ENCODE measurements at places on chromosomes 13 and 19.

- no peak for DNase-seq
Observed at GRCh38 chr13:75359266-75359665, 122.7 kb downstream of the TBC1D4 start.

- no peak for DNase-seq
Observed at GRCh38 chr13:58884353-58885209, 1253.0 kb downstream of the PCDH17 start.

DNA sequence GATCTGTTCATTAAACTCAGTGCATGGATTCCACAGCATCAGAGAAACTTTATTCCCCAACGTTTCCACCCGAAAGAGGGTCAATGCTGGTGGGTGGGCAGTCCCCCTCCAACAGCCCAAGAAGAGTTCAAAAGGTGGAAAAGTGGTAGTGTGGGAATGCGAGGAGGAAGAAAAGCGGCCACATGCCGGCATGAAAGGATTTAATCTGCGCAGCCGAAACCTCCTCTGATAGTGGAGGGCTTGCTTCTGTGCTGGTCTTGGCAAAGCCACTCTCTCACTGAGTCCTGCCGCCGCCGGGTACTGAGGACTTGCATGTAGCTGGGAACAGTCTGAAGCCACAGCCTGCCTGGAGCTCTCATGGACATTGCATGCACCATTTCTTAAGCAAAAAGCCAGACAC lies 136.2 kb upstream of the ZNF536 start:
- DNase-seq = no peak

GRCh38 chr19:3544742-3545668 lies 6.0 kb downstream of the TEKTIP1 start:
- peak; percentile 33 for DNase-seq

DNA sequence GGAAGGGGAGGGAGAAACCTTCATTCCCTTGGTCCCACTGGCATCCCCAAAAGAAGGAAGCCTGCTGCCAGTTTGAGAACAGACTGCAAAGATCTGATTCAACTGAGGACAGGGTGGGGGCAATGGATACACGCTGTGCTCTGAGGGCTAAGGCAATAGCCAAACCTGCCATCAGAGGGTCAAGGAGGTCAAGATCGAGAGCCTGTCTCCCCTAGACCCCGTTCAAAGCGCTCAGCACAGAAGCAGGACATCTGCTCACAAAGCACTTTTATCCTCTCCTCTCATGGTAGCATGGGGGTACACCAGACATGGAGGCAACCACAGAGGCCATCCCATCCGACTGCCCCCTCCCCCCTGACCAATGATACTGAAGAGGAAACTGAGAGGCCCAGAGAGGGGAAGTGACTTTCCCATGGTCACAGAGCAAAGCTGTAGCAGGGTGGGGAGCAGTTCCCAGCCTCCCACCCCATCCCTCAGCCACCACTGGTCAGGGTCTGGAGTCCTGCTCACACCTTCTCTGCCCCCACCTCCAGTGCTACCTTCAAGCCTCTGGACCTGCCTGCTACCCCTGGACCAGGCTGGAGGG lies 11.1 kb downstream of the POU2F2 start:
- DNase-seq = peak; percentile 25

- DNase-seq = no peak
Observed at GRCh38 chr19:11921852-11922495, 2.9 kb upstream of the ZNF700 start.

- DNase-seq = no peak
Observed at GRCh38 chr13:61204025-61204424, 211.6 kb downstream of the PCDH20 start.

GRCh38 chr19:703651-704446 lies 4.9 kb upstream of the PALM start:
- DNase-seq = peak; percentile 97

DNA sequence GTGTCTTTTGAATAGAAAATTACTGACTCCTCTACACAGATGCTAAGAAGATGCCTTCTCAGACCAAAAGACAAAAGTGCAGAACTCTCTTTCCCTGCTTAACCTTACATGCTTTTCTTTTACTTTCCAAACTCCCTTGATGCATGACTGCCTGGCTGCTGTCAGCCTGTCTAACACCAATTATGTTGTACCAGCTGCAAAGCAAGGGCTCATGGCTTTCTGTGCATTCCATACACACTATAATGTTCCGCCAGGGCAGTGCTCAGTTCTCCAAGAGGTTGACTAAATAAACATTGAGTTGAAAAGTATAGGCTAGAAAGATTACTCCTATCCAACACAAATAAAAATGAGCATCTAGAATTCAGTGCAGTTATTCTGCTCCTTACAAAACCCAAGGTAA lies 330.4 kb upstream of the NBEA start:
- no peak for DNase-seq

DNA sequence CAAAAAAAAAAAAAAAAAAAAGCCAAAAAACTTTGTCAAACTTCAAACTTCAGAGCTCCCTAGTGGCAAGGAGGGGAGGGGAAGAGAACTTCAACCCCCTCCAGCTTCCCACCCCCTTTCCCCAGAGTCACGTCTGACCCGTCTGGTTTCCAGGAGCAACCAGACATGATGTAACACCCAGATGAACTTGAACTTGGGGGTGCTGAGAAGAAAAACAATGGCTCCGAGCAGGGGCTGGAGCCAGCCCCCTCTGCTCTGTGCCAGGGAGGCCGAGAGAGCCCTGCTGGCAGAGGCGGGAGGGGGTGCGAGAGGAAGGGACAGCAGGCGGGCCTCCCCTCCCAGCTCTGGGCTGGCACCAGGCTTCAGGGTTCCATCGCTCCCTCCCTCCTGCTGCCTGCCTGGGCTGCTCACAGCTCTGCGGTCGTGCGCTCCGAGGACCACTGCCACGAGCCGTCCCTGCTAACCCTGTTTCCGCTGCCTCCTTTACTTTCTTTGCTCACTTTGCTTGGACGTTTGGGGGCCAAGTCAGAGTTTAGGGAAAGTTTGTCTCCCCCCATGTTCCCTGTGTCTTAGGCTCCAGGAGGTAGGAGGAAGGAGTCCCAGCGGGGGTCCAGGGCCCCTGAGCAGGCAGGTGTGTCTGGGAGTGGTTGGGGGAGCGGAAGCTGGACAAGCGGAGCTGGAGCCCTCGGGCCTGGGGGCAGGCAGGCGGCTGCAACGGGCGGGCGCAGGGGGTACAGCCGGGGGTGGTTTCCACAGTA lies 11.1 kb downstream of the LYL1 start:
- DNase-seq = no peak

DNA sequence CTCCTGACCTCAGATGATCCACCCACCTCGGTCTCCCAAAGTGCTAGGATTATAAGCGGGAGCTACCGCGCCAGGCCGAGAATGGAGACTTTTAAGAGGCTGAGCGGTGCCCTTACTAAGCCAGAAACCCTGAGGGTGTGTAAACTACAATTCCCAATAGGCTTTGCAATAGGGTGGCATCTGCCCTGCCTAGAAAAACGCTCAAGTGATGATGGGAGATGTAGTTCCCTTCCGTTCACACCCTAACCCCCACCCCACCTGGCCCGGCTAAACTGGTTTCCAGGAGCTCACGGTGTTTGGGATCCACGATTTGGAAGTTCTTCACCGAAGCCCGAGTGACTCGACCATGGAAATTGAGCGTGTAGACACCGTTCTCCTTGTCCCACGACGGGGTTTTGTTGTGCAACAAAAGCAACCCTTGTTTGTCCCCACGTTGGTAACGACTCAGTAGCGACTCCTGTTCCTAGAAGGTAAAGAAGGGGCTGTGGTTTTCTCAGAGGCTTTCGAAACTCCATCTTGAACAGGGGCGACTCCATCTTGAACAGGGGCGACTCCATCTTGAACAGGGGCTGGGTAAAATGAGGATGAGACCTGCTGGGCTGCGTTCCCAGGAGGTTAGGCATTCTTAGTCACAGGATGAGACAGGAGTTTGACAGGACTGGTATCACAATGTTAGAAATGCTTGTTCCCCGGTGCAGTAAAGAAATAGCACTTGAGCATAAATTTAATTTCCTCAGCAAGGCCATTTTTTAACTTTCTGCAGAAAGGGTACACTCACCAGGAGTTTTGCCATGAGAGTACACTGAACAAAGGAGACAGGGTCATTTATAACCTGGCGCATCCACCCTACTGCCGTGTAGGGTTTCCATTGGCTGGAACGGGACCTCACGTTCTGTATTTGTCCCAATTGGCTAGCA lies 9.8 kb downstream of the PPP1R15A start:
- no peak for DNase-seq

DNA sequence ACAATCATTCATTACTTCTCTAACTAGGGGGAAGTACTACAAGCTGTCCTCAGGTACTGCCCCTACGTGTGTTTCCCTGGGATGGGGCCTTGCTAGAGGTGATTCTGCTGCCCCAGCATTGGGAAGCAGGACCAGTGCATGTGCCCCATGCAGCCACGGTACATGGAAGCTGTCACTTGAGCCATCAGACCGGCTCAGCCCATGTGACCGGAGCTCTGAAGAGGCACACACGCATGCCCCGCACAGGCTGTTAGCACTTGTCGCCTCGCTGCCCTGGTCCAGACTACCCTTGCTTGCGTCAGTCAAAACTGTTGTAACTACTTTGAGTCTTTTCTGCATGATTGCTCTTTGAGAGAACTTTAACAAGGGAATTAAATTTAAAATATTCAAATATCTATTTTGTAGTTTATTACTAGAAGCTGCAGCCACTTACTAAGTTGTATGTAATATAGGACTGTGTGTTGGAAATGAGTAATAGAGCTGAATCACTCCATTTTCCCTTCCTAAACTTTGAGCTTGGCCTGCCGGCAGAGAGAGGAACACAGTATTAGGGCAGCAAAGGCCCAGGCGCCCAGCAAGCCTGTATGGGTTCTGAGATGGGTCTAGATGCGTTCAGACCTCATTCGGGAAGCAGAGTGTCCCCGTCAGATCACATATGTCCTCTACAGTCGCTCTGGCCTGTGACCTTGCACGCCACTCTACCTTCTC lies 42.2 kb downstream of the DHRS12 start:
- no peak for DNase-seq

DNA sequence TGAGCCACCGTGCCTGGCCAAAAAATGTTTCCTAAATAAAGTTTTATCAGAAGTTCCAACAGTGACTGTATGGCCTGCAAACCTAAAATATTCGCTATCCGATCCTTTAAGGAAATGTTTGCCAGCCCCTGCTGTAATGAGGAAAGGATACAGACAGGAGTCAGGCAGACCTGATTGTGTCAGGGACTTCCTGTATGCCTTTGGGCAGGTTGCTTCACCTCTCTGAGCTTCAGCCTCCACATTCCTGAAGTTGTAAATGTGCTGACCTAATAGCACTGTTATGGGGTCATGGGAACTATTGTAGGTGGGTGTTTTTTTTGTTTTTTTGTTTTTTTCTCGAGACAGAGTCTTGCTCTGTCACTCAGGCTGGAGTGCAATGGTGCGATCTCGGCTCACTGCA lies 6.2 kb downstream of the ABHD8 start:
- DNase-seq = no peak

- no peak for DNase-seq
Observed at GRCh38 chr19:35780717-35781116, 5.4 kb downstream of the ARHGAP33 start.

- DNase-seq = peak; percentile 94
Observed at GRCh38 chr19:9796113-9796773, 22.6 kb downstream of the FBXL12 start.

DNA sequence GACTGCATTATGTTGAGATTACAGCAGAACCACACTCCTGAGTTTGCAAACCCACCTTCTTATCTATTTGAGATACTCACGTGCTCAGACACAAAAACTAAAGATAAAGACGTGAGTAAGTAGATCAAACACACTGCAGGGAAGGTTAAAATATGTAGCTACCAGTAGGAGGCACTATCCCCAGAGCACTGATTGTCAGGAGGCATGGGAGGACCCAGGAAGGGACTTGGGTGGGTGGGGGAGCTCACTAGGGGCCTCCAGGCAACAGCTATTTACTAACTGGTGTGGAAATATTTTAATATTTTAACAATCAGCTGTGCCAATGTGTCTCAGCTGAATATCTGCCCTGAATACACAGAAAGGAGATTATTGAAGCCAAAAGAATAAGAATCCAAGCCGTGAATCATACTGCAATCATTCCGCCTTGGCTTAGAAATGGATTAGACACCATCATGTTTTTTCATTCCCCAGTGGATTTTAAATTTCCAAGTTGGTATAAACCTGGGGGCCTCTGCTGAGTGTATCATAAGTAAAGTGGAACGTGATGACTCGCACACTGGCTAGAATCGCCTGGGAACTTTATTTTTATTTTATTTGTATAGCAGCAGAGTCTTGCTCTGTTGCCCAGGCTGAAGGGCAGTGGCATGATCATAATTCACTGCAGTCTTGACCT lies 73.2 kb upstream of the CACNA1A start:
- no peak for DNase-seq

- DNase-seq = no peak
Observed at GRCh38 chr13:79740991-79741390, 260.0 kb downstream of the NDFIP2 start.

- DNase-seq = no peak
Observed at GRCh38 chr13:111929036-111929616, 137.8 kb upstream of the SOX1 start.

GRCh38 chr19:39405958-39406655 lies 540 bp upstream of the ZFP36 start:
- DNase-seq = no peak

All from inflammatory macrophage treated with lipopolysaccharide for 1 hour (primary cell).